ENCODE measurements at places on chromosomes 11 and 22. TPM values are rescaled to one million over a fixed set of nuclear protein-coding genes. Genes with fewer than 3 reads are reported as not detected.

- DNase-seq = no peak
- H3K4me1 ChIP-seq = peaks cover 43% of the 10 kb centered on the region
- peaks cover 25% of the 10 kb centered on the region for H3K36me3 ChIP-seq
- no peaks in the 10 kb centered on the region for H3K27me3 ChIP-seq
These were observed 2.8 kb downstream of the EHD1 start for GRCh38 chr11:64875369-64876228.

DNA sequence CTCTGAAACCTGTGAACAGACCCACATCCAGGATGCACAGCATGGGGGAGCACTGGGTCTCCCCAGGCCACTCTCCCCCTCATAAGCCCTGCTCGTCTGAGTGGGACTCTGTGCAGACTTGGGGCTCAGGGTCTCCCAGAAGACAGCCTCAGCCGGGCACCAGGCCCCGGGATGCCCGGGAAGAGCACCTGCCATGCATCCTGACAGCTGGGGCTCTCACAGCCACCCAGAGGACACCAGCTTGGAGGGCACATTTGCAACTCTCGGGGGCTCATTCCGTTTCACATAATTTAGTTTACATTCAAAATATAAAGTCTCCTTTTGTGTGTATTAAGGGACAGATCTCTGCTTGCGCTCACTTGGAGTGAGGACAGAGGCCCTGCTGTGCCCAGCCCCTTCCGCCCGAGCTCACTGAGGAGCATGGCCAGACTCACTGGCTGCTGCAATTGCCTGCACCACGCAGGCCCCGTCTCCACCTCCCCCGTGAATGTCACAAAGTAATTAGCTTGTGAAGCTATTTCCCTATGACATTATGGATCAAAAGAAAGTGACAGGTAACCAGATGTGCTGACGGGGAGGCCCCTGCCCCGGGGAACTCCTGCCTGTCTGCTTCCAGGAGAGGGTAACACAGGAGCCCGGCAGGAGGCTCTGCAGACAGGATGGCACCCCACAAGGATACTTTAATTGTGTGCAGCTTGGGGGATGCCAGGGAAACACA is 275.6 kb downstream of the BRD1 start:
- H3K36me3 ChIP-seq = no peaks in the 10 kb centered on the region
- H3K4me3 ChIP-seq = no peak overlapping the region
- peaks cover 98% of the 10 kb centered on the region for H3K27me3 ChIP-seq
- DNase-seq = no peak
- no peak overlapping the region for H3K27ac ChIP-seq

GRCh38 chr11:2566223-2567025 is 121.6 kb downstream of the KCNQ1 start:
- H3K27ac ChIP-seq = no peak overlapping the region
- H3K4me1 ChIP-seq = no peaks in the 10 kb centered on the region
- no peaks in the 10 kb centered on the region for H3K36me3 ChIP-seq
- no peak for DNase-seq

DNA sequence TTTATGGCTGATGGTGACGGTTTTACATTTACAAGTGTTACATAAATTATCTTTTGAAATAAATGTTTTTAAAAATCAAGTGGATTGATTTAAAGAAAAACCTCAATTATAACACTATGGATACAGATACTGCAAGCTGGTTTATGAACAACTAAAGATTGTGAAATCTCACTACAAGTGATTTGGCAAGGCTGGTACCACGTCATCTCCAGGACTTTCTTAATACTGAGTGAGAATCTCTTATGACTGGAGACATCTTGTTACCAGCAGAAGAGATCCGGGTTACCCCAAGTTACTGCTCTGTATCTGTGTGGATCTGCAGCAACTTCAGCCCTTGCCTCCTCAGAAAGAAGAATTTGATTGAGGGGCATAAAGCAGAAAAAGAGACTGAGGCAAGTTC is 452.9 kb downstream of the MN1 start:
- no peak overlapping the region for H3K27ac ChIP-seq
- H3K27me3 ChIP-seq = no peaks in the 10 kb centered on the region
- H3K4me3 ChIP-seq = no peak overlapping the region
- no peak for DNase-seq
- H3K36me3 ChIP-seq = no peaks in the 10 kb centered on the region

The C1QTNF4 gene
- 0.22 TPM for total RNA-seq

DNA sequence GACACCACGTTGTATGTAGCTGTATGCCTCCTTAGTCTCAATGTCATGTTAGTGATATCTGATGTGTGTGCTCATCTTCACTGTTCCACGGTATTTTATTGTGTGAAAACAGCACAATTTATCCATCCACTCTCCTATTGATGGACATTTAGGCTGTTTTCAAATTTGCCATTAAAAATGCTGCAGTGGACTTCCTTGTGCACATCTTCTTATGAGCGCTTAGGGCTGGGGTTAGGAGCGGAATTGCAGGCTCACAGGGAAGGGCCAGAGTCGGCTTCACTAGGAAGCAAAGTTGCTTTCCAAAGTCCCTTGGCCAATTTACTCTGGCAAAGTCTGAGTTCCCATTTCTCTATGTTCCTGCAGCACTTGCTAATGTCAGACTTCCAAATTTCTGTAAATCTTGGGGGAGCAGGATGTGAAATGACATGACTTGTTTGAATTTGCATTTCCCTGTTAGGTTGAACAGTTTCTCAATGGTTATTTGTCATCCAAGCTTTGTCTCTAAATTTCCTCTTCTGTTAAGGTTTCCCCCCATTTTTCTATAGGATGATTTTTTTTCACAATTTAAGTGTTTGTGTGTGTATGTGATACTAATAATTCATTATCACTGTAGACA is 75.4 kb downstream of the MYEOV start:
- H3K27ac ChIP-seq = no peak overlapping the region
- no peak for DNase-seq
- H3K4me3 ChIP-seq = no peak overlapping the region
- peaks cover 57% of the 10 kb centered on the region for H3K36me3 ChIP-seq
- H3K4me1 ChIP-seq = peaks cover 34% of the 10 kb centered on the region

The MIF gene
- total RNA-seq = 695 TPM

Measured in PC-9 (cell line).